Activated naive CD4-positive, alpha-beta T cell treated with anti-CD3 and anti-CD28 coated beads, Interleukin-2, amount 50 U/mL, for 72 hours (primary cell): ENCODE measurements at places on chromosomes 2 and 18.
A peak's percentile ranks its signal among the peaks of the same experiment; 100 is the strongest.

DNA sequence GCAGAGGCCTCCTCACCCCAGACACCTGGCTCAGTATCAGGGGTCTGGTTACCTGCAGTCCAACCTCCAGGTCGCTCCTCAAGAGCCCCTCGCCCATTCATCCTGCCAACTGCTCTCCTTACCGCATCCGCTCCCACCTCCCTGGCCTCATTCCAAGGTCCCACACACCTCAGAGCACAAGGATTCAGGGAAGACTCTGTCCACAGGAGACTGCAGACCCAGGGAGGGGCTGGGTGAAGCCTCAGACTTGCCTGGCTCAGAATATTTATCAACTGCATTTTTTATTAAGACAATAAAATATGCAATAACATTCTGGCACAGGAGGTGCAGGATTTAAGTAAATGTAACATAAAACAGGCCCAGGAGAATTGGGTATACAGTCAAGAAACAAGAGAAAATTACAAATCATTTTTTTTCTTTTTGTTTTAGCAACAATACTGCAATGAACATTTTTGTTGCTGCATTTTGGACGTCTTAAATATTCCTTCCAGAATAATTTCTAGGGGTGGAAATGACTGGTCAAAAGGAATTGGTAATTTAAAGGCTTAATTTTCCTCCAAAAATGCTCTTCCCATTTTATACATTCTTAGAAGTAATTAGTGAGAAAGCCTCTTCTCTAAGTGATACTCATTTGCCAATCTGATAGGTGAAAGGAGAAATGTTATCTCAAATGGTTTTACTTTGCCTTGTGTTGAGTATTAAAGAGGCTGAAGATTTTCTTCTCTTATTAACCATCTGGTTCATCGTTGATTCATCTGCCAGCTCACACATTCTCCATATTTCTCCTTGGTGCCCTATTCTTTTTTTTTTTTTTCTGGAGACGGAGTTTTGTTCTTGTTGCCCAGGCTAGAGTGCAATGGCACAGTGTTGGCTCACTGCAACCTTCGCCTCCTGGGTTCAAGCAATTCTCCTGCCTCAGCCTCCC lies 42.5 kb downstream of the TEX44 start:
- no peak for DNase-seq

- no peak for DNase-seq
Observed at GRCh38 chr2:211967234-211967633, 571.4 kb downstream of the ERBB4 start.

GRCh38 chr2:219186754-219187456 lies 8.8 kb downstream of the RETREG2 start:
- DNase-seq = peak; percentile 19

DNA sequence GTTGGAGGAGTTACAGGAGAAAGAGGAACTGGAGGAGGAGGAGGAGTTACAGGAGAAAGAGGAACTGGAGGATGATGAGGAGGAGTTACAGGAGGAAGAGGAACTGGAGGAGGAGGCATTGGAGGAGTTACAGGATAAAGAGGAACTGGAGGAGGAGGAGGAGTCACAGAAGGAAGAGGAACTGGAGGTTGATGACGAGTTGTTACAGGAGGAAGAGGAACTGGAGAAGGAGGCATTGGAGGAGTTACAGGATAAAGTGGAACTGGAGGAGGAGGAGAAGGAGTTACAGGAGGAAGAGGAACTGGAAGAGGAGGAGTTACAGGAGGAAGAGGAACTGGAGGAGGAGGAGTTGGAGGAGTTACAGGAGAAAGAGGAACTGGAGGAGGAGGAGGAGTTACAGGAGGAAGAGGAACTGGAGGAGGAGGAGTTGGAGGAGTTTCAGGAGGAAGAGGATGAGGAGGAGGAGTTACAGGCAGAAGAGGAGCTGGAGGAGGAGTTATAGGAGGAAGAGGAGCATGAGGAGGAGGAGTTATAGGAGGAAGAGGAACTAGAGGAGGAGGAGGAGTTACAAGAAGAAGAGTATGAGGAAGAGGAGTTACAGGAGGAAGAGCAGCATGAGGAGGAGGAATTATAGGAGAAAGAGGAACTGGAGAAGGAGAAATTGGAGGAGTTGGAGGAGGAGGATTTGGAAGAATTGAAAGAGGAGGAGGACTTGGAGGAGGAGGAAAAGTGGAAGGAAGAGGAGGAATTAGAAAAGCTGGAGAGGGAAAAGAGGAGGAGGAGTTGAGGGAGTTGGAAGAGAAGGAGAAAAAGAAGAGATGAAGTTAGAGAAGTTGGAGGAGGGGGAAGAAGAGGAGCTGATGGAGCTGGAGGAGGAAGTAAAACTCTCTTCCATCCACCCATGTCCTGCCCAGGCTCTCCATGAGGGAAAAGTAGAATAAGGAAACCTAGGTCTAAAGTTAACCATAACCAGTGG lies 37.2 kb downstream of the CLASP1 start:
- no peak for DNase-seq

- DNase-seq = no peak
Observed at GRCh38 chr2:228377533-228377932, 196.0 kb upstream of the SPHKAP start.

- no peak for DNase-seq
Observed at GRCh38 chr2:182818925-182819324, 47.5 kb downstream of the FRZB start.

- no peak for DNase-seq
Observed at GRCh38 chr2:23603581-23603980, 218.6 kb downstream of the KLHL29 start.

GRCh38 chr2:166870346-166870745 lies 17.9 kb upstream of the XIRP2 start:
- no peak for DNase-seq

DNA sequence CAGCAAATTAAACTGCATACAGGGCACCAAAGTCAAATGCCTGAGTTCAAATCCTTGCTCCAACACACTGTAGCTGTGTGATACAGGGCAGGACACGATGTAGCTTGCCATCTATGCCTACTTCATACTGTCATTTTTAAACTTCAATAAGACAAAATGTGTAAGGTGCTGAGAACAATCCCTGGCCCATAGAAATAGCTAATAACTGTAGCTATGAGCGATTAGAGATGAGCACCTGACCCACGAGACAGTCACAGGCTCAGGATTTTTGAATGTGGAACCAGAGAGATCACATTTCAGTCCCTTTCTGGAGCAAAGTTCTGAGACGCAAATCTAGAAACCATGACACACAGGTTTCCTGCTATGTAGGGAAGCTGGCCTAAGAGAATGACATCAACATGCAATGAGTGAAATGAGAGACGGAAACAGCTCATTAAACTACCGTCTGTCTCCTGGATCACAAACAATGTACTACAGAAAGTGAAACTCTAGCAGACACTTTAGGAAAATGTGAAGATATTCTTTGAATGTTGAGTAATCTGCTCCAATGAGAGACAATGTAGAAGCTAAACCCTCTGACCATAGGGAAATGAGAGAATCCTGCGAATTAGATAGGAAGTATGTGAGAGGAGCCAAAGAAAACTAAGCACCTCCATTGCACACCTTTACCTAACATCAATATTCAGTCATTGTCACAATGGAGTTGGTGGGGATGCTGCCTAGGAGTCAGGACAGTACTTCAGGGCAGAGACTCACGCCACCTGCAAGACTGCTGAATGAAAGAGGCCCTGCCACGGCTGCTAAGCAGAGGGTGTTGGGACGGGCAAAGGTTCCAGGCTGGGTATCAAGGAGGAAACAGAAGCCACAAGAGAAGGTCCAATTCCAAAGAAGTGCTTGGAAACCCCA lies 25.5 kb downstream of the B4GALT6 start:
- no peak for DNase-seq

DNA sequence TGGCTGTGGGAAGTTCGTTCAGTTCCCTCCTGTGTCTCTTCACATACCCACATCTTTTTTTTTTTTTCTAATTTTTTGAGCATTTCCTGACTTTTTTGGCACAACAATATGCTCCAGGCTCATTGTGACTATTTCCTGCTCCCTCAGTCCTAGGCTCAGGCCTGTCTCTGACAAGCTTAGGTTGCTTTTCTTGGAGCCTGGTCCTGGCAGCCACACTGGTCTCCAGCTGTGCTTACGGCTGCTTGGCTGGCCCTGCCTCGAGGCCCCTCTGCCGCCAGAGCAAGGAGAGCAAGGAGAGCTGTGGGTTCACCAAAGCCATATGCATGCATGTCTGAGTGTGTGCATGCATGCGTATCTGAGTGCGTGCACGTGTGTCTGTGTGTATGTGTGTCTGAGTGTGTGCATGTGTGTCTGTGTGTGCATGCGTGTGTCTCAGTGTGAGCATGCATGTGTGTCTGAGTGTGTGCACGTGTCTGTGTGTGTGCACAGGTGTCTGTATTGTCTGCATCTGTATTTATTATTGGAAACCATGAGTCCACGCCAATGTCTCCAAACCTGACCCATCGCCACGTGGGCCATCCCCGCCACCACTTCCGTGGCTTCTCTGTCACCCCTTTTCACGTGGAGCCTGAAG lies 766.1 kb upstream of the SALL3 start:
- DNase-seq = no peak

- no peak for DNase-seq
Observed at GRCh38 chr2:70733646-70734180, 34.3 kb downstream of the ADD2 start.

- no peak for DNase-seq
Observed at GRCh38 chr2:76310894-76311633, 600.3 kb upstream of the GCFC2 start.

DNA sequence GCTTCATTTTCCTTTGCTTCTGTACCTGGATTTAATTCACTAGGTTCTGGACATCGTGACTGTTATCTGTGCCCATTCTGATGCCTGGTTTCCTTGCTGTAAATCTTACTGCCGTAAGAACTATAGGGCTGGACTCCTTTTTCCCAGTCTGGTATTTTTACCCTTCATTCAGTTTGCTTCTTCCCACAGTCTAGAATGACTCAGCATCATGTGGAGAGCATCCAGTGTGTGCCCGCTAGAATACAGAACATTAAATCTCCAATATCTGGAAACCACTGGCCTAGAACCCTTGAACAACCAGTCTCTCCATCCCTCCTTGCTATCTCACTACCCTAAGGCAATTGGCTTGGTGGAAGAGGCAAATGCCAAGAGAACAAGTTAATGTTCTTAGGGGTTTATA lies 1075.4 kb upstream of the ZEB2 start:
- no peak for DNase-seq
